Hindlimb muscle (tissue), 1 donor: ENCODE measurements at places on chromosomes 3 and 15. TPM values are rescaled to one million over a fixed set of nuclear protein-coding genes. Genes with fewer than 3 reads are reported as not detected.

GRCh38 chr3:185940951-185941350 is 3.1 kb upstream of the TRA2B start:
- DNase-seq = no peak

DNA sequence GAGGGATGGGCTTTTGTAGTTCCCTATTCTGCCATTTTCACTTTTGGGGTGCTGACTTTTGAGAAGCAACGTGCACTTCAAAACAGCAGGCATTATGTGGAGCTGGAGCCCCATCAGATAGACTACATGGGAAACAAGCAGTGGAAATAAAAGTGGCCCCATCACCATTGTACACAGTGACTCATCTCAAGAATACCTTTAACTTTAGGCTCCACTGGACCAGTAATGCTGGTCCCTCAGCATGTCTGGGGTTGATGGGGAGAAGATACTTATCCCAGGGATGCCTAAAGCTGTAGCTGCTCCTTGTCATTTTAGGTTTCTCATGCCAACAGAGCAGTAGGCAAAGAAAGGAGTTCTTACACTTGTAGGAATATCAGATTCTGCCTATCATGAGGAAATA is 45.0 kb downstream of the LSM3 start:
- no peak for DNase-seq

DNA sequence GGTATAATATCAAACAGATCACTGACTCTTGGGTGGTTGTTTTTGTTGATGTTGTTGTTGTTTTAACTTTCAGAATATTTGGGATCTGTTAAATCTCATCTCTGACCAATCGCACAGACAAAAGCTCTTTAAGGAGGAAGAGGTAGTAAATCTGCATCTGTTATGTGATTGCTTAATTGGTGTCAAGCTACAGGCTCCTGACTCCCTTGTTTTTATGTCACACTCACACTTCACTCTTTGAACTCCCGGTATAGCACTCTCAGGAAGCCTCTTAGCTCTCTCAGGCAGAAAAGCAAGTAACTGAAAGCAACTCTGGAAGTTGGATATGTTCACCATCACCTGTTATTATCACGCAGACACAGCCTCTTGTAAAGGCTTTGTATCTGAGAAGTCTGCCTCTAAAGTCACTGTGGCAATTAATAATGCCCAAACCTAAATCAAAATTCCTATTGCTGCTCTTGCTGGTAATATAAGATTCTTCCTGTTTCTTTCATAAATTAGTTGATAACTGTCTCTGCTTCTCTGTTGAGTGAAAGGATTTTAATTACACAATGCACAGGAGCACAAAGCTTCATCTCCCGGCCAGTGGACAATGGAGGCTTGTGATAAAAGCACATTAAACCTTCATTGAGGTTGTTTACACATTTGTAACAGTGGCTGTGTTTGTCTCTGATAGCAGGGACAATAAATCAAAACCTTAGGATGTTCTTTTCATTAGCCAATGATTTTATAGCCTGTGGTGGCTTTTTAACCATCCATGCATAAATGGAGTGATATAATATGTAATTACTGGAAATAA is 576.7 kb downstream of the MFSD1 start:
- DNase-seq = no peak

DNA sequence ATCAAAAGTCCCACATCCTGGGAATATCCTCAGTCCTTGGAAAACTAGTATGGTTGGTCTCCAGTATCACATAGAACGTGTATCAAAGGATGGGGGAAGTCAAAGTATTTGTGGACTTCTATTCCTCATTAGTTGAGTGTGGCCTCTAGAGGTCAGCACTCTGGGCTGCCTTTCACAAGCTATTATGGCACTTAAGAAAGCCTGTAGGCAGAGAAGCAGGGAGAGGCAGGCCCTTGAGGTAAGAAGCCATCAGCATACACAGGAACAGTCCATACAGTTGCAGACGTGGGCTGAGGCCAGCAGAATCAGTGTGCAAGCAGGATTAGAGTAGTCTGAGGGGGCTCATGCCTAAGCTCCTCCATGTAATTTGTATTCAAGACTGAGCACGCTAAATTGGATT is 341.7 kb downstream of the CLSTN2 start:
- no peak for DNase-seq

GRCh38 chr3:59782664-59783063 is 732.8 kb upstream of the CFAP20DC start:
- no peak for DNase-seq

The FBXL2 gene
- polyA plus RNA-seq = 8.0 TPM

The SQOR gene
- polyA plus RNA-seq = 6.2 TPM

DNA sequence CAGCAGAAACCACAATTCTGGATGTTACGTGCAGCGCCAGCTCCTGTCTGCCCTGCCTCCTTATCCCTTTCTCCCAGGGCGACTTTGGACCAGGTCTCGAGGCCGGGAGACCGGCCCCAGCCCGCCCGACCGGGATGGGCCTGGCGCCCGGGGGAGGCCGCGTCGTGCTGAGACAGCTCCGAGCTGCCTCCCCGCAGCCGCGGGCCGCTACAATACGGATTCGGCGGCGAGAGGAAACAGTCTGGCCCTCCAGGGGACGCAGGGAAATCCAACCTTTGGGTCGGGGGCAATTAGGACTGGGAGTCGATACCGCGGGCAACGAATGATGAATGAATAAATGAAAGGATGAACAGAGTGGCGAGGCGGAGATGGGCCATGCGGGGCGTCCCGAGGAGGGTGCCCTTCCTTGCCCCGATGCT is 537 bp downstream of the GRAMD2A start:
- DNase-seq = no peak

DNA sequence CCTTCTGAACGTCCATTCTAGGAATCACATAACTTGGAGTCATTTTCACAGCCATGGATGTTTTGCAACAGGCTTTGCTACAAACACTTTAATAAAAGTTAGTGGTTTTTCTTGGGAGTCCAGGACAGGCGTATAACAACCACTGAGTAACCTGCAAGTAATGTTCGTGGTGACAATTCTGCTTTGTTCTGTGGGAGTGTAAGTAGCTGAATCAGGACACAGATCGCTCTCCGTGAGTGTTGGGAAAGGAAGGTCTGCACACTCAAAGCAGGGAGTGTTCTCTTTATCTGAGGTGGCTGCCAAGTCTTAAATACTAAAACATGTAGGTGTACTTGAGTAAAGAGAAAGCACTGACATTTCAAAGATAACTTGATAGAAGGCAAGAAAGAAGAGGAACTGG is 7.9 kb upstream of the BNC1 start:
- no peak for DNase-seq

GRCh38 chr15:91529534-91529933 is 324.0 kb upstream of the SLCO3A1 start:
- DNase-seq = no peak

The CASR gene
- not detected for polyA plus RNA-seq

- DNase-seq = no peak
Observed at GRCh38 chr15:58148120-58148519, 9.9 kb downstream of the AQP9 start.

GRCh38 chr3:56260262-56260661 is 208.0 kb downstream of the ERC2 start:
- no peak for DNase-seq

The SELENOT gene
- polyA plus RNA-seq = 45.6 TPM

The RHOV gene
- 0.30 TPM for polyA plus RNA-seq

DNA sequence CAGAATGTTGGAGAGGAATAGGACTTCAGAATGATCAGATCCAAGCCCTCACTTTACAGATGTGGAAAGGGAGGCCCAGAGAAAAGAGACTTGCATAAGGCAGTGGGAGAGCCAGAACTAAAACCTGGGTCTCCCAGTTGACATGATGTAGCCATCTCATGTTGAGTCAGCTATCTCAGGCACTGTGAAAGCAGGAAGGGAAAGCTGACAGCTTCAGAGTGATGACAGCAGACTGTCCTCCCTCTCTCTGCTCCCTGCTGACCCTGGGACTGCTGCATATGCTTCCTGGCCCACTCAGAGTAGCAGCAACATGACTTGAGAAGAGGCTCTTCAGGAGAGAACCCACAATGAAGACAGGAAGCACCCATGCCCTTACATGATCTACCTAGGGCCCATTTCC is 14.7 kb downstream of the FHIT start:
- DNase-seq = no peak

DNA sequence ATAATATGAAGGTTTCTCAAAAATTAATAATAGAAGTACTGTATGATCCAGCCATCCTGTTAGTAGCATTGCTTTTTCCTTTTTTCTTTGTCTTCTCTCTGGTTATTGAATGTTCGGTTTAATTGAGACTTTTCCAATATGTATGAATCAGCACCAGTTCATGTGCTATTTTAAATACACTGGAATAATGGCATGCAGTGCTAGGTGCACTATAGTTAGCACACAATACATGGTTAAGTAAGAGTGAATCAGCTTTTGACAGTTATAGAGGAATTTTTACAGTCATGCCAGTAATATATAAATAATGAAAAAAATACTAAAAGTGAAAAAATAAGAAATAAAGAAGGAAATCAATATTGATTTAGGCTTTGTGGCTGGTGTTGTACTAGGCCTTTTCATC is 113.8 kb upstream of the STRIT1 start:
- DNase-seq = no peak

The UROC1 gene
- polyA plus RNA-seq = 0.14 TPM

DNA sequence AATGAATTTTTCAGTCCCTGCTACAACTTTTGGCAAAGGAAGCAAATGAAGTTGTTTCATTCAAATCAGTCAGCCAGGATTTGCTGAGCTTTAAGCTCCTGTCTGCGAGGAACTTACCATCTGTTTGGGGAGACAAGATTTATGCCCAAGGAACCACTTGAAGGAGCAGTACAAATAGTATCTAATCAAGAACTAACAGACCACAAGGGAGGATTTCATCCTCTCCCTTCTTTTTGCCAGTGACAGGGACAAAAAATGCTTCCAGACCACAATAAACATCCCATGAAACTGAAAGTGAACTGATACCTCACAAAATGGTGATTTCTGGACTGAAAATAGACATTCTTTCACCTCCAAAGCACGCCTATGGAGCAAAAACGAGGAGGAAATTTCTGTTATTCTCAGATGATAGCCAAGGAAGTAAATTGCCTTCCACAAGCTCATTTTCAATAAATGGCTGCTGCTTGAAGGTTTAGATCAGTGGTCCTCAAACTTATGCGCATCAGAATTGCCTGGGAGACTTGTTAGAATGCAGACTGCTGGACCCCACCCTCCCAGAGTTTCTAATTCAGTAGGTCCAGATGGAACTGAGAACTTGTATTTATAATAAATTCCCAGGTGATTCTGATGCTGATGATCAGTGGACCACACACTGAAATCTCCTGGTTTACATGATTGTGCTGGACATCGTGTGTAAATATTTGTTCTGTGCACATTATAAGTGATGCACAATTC is 202.4 kb upstream of the GADL1 start:
- DNase-seq = no peak

DNA sequence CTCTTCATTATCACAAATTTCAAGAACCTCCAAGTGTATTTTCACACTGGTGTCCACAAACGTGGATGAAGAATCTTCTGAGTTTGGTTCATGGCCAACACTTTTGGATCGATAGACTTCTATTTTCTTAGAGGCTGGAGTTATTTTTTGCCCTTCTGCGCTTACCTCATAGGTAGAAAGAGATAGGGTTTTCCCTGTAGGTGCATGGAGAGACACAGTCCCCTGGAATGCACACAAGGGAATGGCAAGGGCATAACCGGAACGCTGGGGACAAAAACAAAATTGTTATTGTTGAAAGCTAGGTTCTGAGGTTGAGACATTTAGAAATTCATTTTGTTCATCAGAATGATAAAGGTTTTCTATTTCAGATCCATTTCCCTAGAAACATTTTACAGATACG is 13.7 kb upstream of the DHX36 start:
- no peak for DNase-seq

GRCh38 chr3:186520957-186521842 is 23.0 kb downstream of the CRYGS start:
- no peak for DNase-seq

The SLC2A2 gene
- polyA plus RNA-seq = not detected

The DNASE1L3 gene
- 0.61 TPM for polyA plus RNA-seq

- DNase-seq = no peak
Observed at GRCh38 chr3:184235381-184236032, 6.1 kb downstream of the VWA5B2 start.

GRCh38 chr3:31384117-31384516 is 148.6 kb upstream of the STT3B start:
- DNase-seq = no peak

The ASB14 gene
- 1.1 TPM for polyA plus RNA-seq

GRCh38 chr3:22292681-22293080 is 541.7 kb upstream of the ZNF385D start:
- DNase-seq = no peak

The MEGF11 gene
- 0.26 TPM for polyA plus RNA-seq

- no peak for DNase-seq
Observed at GRCh38 chr3:194907811-194908210, 222.1 kb downstream of the FAM43A start.

GRCh38 chr15:39285663-39286062 is 295.2 kb upstream of the THBS1 start:
- DNase-seq = no peak

The RAF1 gene
- polyA plus RNA-seq = 109 TPM

DNA sequence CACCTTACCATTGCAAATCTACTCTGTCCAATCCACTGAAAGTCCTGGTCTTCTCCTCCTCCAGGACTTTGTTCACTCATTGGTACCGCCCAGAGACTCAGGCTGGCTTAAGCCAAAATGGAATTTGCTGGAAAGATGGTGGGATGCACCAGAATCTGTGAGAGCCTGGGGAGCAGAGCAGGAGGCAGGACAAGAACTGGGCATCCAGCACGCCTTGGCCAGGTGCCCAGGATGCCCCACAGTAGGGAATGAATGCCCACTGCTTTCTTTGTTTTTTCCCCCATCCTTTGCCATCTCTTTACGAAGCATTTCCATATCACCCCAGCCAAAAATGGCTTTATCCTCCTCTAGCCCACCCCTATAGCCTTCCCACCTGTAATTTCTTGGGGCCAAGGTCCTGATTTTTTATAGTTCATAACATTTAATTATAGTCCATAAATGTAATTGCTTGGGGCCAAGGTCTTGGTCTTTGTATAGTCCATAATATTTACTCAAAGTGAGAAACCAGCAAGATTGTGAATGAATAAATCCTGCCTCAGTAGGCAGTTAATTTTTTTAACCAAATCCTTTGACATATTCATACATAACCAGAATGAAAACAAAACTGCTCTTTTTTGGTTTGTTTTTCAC is 23.3 kb upstream of the IREB2 start:
- DNase-seq = no peak

- DNase-seq = no peak
Observed at GRCh38 chr3:40618158-40618557, 93.4 kb downstream of the ZNF621 start.

DNA sequence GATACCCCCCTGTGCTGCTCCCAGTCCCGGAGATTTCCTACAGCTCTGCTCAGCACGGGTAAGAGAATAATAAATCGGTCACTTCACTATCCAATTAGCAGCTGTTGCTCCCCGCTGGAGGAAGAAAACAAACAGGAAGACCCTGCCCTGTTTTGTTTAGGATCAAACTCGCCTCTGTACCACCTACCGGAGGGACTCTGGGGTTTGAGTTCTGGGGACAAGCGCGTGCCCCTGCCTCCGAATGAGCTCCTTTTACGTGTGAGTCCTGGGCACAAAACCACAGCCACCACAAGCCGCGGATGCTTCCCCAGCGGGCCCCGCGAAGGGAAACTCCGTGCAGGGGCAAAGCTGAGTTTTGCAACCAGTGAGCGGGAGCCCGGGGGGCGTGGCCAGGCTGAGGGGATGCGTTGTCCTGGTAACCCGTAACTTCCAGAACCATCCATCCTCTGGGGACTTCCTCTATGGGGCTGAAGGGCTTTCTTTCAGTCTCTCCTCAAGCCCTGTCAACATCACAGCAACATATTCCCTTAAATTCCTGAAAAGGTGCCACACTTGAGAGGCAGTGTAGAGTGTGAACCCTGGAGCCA is 315.7 kb upstream of the PROK2 start:
- DNase-seq = peak; percentile 80

The SLC7A14 gene
- 0.58 TPM for polyA plus RNA-seq
